ENCODE measurements at places on chromosomes 2 and 18. TPM values are rescaled to one million over a fixed set of nuclear protein-coding genes. Genes with fewer than 3 reads are reported as not detected.
A peak's percentile ranks its signal among the peaks of the same experiment; 100 is the strongest.

- no peak overlapping the region for H3K27ac ChIP-seq
- H3K4me3 ChIP-seq, result no peak overlapping the region
- H3K27me3 ChIP-seq, result no peaks in the 10 kb centered on the region
- H3K36me3 ChIP-seq, result peaks cover 14% of the 10 kb centered on the region
- DNase-seq, result peak; percentile 17
Observed at GRCh38 chr2:238092486-238093035, 7.6 kb upstream of the ESPNL start.

The NCK2 gene
- 23.1 TPM for polyA plus RNA-seq

The OTOS gene
- not detected for polyA plus RNA-seq

The SCG2 gene
- 1.2 TPM for polyA plus RNA-seq

- peaks cover 5% of the 10 kb centered on the region for H3K4me1 ChIP-seq
- DNase-seq, result no peak
- H3K27ac ChIP-seq, result no peak overlapping the region
Observed at GRCh38 chr2:239064253-239064652, 216.4 kb downstream of the TWIST2 start.

Data from stomach (tissue), 19 donors.